ENCODE measurements at places on chromosomes 7 and 10.

DNA sequence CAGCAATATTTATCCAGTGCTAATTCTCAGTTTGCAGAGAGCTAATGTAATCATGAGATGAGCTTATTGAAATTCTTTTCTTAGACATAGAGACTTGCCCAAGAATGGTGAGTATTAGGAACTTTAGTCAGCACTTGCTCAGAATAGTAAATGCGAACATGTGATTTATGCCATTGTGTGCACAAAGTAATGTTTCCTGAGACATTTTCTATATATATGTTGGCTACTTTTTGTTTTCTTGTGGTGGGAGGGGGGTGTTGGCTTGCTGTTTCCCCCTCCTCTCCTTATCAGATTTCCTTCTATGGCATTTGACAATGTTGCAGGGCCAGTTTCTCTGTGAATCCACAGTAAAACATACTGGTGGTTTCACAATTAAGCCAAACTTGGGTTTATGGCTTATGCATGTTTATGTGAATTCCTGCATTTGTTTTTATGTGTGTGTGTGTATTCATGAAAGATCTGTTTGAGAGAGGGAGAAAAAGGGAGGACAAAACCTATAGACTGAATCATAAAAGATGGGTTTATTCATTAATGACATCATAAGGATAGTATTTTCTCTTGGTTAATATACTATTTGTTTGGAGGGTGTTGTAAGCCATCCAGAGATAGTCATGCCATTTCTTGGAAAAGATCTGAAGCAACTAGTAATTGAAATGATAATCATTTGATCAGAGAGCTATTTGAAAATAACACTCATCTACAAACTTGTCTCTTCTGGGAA is 36.3 kb downstream of the ARID5B start:
- no peak for DNase-seq

DNA sequence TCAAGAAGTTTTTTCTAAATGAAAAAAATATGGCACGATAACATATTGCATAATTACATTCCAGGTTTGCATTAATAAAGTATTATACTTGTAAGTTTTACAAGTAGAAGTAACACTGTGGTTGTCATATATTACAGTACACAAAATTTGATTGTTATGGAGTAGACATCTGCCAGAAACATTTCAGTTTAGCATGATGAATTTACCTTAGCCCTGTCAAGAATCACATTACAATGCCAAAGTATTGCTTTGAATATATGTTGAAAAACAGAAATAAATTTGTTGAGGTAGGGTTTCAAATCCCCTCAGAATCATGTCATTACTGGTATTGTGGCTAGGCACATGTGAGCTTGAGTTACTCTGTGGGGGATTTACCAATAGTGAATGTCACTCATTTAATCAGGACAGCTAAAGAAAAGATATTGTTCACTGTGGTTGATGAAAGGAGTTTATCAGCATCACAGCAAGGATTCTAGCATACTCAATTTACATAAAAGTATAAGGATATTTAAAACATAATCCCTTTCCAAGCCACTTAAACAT is 112.1 kb downstream of the MDFIC start:
- no peak for DNase-seq

GRCh38 chr7:49768835-49769234 is 4.6 kb upstream of the VWC2 start:
- no peak for DNase-seq

DNA sequence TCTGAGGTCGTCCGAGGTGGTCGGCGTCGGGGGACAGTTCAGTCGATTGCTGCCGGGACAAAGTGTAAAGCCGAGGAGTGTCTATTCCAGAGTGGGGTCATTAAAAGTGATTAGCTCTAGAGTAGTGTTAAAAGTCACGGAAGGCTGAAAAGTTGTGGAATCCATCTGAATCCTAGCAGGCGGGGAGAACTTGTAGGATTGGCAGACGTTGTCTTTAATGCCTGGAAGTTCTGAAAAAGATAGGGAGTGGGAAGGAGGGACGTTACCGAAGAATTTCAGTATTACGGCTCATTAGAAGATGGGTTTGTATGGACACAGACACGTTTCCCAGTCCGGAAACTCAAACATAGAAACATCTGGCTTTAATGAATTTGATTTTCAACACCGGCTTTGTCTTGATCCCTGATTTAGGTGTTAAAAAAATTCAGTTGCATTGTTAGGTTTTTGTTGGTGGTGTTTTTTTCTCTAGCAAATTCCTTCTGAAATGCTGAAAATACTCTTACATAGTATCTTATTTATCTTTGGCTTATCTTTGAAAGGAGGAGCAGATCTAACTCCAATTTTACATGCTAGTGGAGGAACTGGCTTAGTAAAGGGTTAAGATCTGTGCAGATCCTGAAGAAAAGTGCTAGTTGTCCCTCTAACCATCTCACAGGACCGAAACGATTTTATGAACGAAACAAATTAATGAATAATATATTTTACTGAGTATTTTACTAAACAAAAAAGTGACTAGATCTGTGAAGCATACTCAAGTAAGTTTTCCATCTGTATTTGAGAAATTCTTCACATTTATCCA is 900 bp downstream of the MKLN1 start:
- no peak for DNase-seq

DNA sequence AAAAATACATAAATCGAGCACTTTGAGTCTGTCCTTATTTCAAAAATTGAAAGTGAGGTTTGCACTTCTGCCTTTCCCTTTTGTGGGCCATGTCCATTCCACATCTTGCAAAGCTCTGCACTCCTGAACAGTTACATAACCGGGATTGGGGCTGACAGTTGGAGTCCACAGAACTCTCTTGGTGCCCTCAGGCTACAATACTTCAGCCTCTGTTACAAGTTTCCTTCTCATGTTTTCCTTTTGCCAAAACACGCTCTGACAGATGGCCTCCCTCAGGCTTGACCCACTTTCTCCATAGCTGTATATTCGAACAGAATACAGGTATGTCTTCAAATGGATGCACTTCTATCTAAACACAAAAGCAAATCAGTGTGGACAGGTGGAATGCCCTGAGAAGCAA is 335.9 kb downstream of the WDR37 start:
- DNase-seq: no peak

GRCh38 chr7:82897500-82897899 is 265.2 kb downstream of the PCLO start:
- no peak for DNase-seq
